ENCODE measurements at places on chromosomes 12 and 14.

- no peak for ATAC-seq
Measured at GRCh38 chr12:32482226-32482625, 82.9 kb downstream of the FGD4 start.

DNA sequence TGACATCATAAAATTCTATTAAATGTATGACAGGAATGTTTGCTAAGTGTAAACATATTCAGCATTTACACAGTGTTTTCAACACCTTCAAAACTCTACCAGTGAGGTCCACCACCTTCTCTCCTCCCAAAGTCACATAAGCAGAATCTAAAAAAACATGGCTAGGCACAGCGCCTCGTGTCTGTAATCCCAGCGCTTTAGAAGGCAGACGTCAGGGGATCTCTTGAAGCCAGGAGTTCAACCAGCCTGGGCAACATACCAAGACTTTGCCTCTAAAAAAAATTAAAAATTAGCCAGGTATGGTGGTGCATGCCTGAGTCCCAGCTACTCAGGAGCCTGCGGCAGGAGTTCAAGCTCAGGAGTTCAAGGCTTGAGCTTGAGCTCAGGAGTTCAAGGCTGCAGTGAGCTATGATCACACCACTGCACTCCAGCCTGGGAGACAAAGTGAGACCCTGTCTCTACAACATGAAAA lies 30.0 kb downstream of the NUMB start:
- ATAC-seq = peak; percentile 36

GRCh38 chr12:117080661-117081144 lies 18.5 kb downstream of the TESC start:
- no peak for ATAC-seq

- no peak for ATAC-seq
Measured at GRCh38 chr14:49755378-49755777, 12.6 kb upstream of the KLHDC2 start.

- no peak for ATAC-seq
Measured at GRCh38 chr12:74889563-74890236, 319.9 kb downstream of the KCNC2 start.

- ATAC-seq = peak; percentile 93
Measured at GRCh38 chr12:125079648-125080645, 14.7 kb downstream of the AACS start.

DNA sequence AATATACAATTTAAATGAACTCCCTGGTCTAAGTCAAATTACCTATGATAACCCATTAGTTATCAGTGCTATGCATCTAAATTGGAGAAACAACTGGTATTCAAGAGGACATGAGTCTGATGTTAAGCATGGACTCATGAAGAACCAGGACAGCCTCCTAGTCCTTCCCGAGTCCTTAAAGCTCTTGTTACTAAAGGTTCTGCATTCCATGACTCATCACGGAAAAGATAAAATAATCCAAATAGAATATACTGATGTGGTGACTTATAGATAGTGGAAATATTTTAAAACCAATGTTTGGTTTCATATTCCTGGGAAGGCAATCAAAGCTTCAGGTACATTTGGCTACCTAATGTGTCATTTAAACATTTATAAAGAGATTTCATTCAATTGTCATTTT lies 117.2 kb upstream of the PMCH start:
- ATAC-seq = no peak

GRCh38 chr14:24196071-24197055 lies 1.1 kb upstream of the TM9SF1 start:
- ATAC-seq = peak; percentile 9

GRCh38 chr14:69092840-69093422 lies 60.0 kb downstream of the DCAF5 start:
- no peak for ATAC-seq

GRCh38 chr14:102777711-102778337 lies 575 bp downstream of the TRAF3 start:
- ATAC-seq = peak; percentile 77

- ATAC-seq = no peak
Measured at GRCh38 chr12:65653946-65654629, 170.2 kb upstream of the HMGA2 start.

All from gastroesophageal sphincter (tissue), 4 donors.